ENCODE measurements at places on chromosomes 1 and 21.

DNA sequence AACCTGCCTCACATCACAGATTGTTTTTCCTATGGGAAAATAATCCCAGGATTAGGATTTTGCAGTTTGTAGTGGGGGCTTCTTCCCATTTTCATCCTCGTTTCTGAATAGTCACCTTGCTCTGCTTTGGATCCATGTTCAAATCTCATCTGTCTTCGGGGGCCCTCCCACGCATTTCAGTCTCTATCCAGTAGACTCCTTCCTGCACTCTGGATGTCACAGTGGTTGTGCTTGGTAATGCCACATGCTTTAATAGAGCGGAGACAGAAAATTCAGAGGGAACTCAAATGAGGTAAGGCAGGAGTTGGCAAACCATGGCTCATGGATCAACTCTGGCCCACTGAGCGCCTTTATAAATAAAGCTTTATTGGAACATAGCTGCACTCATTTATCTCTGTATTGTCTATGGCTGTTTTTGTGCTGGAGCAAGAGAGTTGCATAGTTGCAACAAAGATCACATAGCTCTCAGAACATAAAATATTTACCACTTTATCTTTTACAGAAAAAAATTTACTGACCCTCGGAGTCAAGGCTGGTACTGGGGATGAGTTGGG, 101.0 kb downstream of the SPATA46 start:
- H3K27ac ChIP-seq: no peak overlapping the region
- H3K4me3 ChIP-seq: no peak overlapping the region
- no peaks in the 10 kb centered on the region for H3K36me3 ChIP-seq
- no peaks in the 10 kb centered on the region for H3K4me1 ChIP-seq

DNA sequence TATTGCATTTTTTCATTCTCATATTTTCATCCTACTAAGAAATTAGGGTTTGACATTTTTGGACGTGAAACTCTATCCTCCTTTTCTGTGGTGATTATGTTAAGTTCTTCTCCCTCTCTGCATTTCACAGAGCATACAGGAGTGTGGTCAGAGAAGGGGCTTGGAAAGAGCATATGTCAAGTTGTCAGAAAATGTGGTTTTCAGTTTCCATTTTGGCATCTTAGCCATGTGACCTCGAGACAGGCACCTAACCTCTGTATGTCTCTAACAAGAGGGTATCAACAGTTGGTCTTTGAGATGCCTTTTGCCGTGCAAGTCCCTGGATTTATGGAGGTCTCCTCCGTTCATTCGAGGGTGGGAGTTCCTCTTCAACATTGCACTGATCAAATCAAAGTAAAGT, 140.7 kb downstream of the CYYR1 start:
- no peaks in the 10 kb centered on the region for H3K36me3 ChIP-seq
- no peak overlapping the region for H3K27ac ChIP-seq
- H3K4me1 ChIP-seq: no peaks in the 10 kb centered on the region
- H3K4me3 ChIP-seq: no peak overlapping the region

DNA sequence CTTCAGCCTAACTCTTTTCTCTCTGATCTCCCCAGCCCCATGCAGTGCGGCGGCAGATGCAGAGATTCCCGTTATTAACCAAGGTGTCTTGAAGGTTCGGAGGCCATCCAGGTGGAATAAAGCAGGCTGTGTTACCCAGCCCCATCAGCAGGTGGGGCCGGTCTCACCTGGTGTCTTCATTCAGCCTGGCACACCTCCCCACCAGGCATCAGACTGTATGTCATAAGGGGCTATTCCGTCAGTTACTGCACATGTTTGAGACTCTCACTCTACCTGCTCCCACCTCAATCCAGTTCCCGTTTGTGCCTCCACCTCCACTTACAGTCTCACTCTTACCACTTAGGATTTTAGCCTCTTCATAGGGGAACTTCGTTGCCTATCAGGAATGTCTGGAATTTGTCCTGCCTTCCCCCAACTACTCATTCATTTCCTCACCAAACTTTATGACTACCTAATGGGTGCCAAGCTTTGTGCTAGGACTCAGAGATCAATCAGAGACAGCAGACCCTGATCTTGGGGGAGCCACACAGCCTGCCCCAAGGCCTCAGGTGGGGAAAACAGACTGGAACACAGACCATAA, 170.2 kb downstream of the PLPP3 start:
- H3K4me1 ChIP-seq: no peaks in the 10 kb centered on the region
- no peak overlapping the region for H3K27ac ChIP-seq
- no peak overlapping the region for H3K4me3 ChIP-seq
- H3K27me3 ChIP-seq: no peaks in the 10 kb centered on the region
- DNase-seq: peak; percentile 5
- H3K36me3 ChIP-seq: no peaks in the 10 kb centered on the region

DNA sequence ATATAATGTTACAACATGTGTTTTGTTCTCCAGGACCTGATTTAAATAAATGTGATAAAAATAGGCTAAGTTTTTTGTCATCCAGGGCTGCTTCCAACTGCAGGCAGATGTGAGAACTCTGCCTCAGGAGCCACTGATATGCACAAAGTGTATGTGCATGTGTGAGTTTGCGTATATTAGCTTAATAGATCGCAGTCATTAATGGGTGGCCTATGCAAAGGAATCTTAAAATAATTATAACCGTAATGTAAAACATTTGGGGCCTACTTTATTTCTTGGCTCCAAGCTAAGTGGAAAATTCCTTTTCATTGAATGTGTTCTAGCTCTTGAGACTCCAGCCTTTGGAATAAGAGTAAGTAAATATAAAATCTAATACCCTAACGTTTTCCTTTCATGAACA, 16.8 kb downstream of the DHX9 start:
- DNase-seq: no peak
- peaks cover 53% of the 10 kb centered on the region for H3K36me3 ChIP-seq
- H3K27me3 ChIP-seq: no peaks in the 10 kb centered on the region
- no peak overlapping the region for H3K4me3 ChIP-seq

DNA sequence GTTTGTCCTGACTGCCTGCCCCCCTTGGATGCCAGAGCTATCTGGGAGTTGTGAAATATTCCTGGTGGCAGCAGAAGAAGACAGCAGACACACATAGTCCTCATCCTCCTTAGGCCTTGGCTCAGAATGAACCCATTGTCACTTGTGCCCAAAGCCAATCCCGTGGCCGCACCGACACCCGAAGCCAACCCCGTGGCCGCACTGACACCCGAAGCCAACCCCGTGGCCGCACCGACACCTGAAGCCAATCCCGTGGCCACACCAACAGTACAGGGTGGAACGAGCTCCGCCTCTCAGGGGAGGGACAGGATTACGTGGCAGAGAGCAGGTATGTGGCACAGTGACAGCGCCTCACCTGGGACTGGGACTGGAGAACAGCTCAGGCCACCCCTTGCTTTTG, 186.7 kb downstream of the PRDM16 start:
- H3K4me1 ChIP-seq: no peaks in the 10 kb centered on the region
- no peaks in the 10 kb centered on the region for H3K36me3 ChIP-seq
- no peak overlapping the region for H3K4me3 ChIP-seq
- H3K27ac ChIP-seq: no peak overlapping the region
- no peak for DNase-seq

GRCh38 chr1:81330111-81330510, 470.6 kb upstream of the ADGRL2 start:
- H3K4me1 ChIP-seq: no peaks in the 10 kb centered on the region
- H3K27ac ChIP-seq: no peak overlapping the region
- H3K27me3 ChIP-seq: no peaks in the 10 kb centered on the region
- no peak overlapping the region for H3K4me3 ChIP-seq
- H3K36me3 ChIP-seq: no peaks in the 10 kb centered on the region
- no peak for DNase-seq

- H3K27me3 ChIP-seq: no peaks in the 10 kb centered on the region
- H3K27ac ChIP-seq: no peak overlapping the region
- H3K4me1 ChIP-seq: no peaks in the 10 kb centered on the region
- no peak overlapping the region for H3K4me3 ChIP-seq
- DNase-seq: no peak
These were observed 32.3 kb downstream of the LRRC53 start for GRCh38 chr1:74480068-74480467.

DNA sequence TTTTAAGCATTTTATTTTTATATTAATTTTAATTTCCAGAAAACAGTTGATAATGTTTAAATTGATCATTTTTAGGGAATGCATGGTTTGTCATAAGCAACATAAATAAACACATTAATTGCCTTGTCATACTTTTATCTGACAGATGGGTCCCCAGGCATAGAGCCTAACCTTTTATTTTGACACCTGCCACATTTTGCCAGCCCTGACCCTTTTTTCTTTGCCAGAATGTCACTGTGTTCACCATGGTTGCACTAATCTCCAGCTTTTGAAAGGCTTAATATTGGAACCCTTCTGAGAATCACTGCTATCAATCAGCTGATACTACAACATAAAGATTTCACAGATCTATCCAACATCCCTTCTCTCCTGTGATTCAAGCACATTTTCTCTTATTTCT, 56.0 kb upstream of the DPYD start:
- no peak for DNase-seq
- H3K4me3 ChIP-seq: no peak overlapping the region
- H3K4me1 ChIP-seq: no peaks in the 10 kb centered on the region
- no peak overlapping the region for H3K27ac ChIP-seq

DNA sequence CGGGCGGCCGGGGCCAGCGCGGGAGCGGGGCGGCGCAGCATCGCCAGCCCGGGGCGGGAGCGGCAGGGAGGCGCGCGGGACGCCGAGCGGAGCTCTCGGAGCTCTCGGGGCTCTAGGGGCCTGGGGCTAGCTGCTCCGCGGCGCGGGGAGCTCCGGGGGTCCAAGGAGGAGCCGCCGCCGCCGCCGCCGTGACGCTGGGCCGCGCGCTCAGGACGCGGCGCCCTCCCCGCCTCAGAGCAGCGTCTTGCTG, 147 bp downstream of the CLSTN1 start:
- H3K27ac ChIP-seq: no peak overlapping the region
- H3K36me3 ChIP-seq: no peaks in the 10 kb centered on the region

- no peak overlapping the region for H3K27ac ChIP-seq
- no peak overlapping the region for H3K4me3 ChIP-seq
- DNase-seq: no peak
These were observed 438.9 kb upstream of the ZP4 start for GRCh38 chr1:238329671-238330070.

GRCh38 chr1:66247415-66248208, 286.3 kb upstream of the SGIP1 start:
- DNase-seq: no peak
- no peaks in the 10 kb centered on the region for H3K36me3 ChIP-seq
- peaks cover 4% of the 10 kb centered on the region for H3K4me1 ChIP-seq
- H3K27me3 ChIP-seq: no peaks in the 10 kb centered on the region
- H3K4me3 ChIP-seq: no peak overlapping the region

- no peaks in the 10 kb centered on the region for H3K4me1 ChIP-seq
- no peak for DNase-seq
- no peaks in the 10 kb centered on the region for H3K27me3 ChIP-seq
- H3K27ac ChIP-seq: no peak overlapping the region
- no peak overlapping the region for H3K4me3 ChIP-seq
These were observed 51.1 kb downstream of the CSMD2 start for GRCh38 chr1:34113887-34114286.

- H3K4me3 ChIP-seq: no peak overlapping the region
- no peak for DNase-seq
- H3K36me3 ChIP-seq: no peaks in the 10 kb centered on the region
- H3K27me3 ChIP-seq: no peaks in the 10 kb centered on the region
- no peaks in the 10 kb centered on the region for H3K4me1 ChIP-seq
- no peak overlapping the region for H3K27ac ChIP-seq
These were observed 217.4 kb downstream of the FGGY start for GRCh38 chr1:59514061-59514909.

- no peaks in the 10 kb centered on the region for H3K27me3 ChIP-seq
- H3K36me3 ChIP-seq: no peaks in the 10 kb centered on the region
- no peaks in the 10 kb centered on the region for H3K4me1 ChIP-seq
- H3K27ac ChIP-seq: no peak overlapping the region
These were observed 15.5 kb downstream of the NT5C1A start for GRCh38 chr1:39656391-39656790.

DNA sequence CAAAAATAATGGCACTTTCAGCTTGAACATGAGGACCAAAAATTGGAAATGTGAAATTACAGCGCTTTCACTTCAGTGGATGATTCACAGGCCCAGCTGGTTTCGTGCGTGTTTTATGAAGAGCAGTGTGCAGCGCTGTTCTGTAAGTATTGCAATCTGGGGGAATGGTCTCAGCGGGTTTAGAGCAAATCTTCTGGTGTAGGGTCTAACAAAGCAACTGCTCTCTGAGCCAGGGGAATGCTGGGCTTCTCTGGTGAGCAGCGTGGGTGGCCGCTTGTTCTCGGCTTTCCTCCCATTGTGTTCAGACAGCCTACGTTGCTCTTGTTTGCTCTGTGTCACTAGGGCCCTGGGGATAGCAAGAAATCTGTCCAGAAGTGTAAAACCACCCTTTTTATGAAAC, 42.4 kb upstream of the GADD45A start:
- no peaks in the 10 kb centered on the region for H3K36me3 ChIP-seq
- no peak overlapping the region for H3K27ac ChIP-seq
- no peak overlapping the region for H3K4me3 ChIP-seq

- H3K27ac ChIP-seq: peak overlapping the region; percentile 93
- no peaks in the 10 kb centered on the region for H3K27me3 ChIP-seq
- peaks cover 10% of the 10 kb centered on the region for H3K36me3 ChIP-seq
- H3K4me3 ChIP-seq: peak overlapping the region; percentile 67
- peaks cover 24% of the 10 kb centered on the region for H3K4me1 ChIP-seq
These were observed 17.9 kb downstream of the MTX1 start for GRCh38 chr1:155226188-155226909.

DNA sequence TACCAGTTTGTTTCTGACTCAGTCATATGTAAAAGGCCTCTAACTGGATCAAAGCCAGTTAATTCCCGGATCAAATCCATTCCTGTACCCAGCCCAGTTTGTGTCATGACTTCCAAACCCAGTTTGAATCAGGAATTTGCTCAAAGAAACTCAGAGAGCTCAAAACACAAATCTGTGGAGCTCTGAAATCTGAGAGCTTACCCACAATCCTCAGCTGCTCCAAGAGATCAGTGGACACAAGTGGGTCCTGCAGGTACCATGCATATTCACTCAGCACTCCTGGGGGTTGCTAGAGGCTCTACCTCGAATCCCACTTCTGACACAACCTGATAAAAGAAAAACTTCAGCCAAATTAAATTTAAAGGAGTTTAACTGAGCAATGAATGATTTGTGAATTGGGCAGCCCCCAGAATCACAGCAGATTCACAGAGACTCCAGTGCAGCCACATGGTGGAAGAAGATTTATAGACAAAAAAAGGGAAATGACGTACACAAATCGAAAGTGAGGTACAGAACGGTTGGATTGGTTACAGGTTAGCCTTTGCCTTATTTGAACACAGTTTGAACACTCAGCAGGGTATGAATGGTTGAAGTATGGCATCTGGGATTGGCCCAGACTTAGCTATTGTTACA, 11.9 kb upstream of the MRPL55 start:
- H3K4me1 ChIP-seq: no peaks in the 10 kb centered on the region
- H3K4me3 ChIP-seq: no peak overlapping the region
- DNase-seq: no peak
- H3K27ac ChIP-seq: no peak overlapping the region

DNA sequence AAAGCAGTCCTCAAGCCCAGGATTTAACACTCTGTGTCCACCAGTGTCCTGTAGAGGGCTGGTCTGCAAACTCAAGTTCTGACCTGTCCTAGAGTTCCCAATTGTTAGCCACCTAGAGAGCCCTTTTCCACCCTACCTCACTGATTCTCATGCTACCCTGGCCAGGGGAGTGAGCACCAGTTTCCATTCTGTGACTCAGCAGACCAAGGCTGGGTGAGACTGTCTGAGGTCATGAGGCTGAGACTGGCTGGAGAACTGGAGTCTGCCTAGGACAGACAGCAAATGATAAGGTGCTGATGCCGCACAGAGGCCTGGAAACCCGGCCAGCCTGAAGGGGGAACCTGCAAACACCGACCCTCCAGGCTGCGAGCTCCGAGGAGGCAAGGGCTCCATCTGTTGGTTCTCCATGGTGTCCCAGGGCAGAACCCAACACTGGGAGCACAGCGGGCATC, 13.7 kb downstream of the GLIS1 start:
- H3K27me3 ChIP-seq: no peaks in the 10 kb centered on the region
- no peak overlapping the region for H3K4me3 ChIP-seq
- no peaks in the 10 kb centered on the region for H3K4me1 ChIP-seq
